T-helper 2 cell treated with Interferon-gamma antibody and Interleukin-4, amounts not matched to agents 5 μg/mL and 100 μg/mL, for 36 hours (primary cell): ENCODE measurements at places on chromosomes 3 and 15.

DNA sequence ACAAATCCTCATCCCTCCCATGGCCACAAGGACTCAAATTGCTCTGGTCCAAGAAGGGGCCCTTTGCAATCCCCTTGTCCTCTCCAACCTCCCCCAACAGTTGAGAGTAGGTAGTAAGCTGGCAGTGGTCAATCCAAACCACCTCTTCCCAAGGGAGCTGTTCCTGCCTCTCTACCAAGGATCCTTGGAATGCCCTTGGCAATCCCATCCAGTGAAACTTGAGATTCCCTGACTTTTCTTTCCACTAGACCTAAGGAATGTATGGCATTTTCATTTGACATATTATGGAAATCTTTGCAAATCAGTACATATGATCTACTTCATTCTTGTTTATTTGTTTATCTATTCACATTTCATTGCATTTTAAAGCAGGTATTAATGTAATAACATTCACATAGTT lies 4.8 kb upstream of the RBP2 start:
- DNase-seq, result no peak

DNA sequence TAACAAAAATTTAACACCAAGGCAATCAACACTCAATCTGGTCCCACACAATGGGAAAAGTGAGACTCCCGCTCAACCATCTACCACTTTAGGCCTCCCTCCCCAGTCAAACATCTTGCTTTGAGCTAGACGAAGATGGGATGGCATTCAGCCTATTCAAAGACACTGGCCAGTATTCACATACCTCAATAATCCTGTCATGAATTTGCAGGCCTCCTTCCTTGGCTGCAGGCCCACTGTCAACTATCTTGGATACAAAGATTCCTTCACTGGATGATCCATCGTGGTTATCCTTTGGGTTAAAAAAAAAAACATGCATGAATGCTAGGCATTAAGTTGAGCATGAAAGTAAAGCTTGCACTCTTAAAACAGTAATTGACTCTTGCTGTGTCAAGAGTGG lies 22.6 kb downstream of the PDZRN3 start:
- DNase-seq, result no peak

DNA sequence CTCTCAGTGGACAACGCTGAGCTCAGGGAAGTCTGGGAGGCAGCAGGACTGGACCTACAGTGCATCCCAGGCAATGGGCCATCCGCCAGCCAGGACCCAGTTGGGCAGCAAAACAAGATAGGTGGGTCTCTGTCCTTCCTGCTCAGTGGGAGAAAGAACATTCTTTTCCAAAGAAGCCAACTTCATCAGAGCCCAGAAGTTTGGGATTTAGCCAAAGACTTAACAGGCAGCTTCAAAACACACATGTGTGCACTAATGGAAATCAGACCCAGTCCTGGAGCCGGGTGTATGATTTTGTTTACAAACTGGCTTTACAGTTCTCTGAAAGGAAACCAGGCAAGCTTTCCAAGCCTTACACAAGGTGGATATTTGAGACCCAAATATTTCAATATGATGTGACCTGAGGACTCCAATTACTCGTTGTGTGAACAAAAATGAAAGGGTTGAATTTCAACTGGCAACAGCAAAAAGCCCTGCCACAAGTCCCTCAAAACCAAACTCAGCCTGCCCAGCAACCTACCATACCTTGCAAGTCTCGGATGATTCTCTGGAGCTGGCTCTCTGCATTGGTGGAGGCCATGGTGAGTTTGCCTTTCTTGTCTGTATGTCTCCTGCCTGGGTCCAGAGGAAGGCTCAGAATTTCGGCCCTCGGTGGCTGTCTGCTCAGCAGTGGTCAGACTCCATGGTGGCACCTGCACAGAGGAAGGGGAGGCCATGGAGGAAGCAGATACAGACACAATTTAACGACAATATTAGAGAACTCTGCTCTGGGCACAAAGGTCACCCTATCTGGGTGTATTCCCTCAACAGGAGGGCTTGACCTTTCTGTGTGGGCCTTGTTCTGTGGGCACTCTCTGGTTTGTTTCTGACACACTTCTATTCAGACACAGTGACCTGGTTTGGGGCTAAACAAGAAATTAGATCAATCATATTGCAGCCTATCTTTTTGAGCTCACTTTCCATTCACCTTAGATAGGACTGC lies 11.0 kb downstream of the FYCO1 start:
- no peak for DNase-seq

- DNase-seq, result no peak
Measured at GRCh38 chr3:21620511-21621155, 130.4 kb downstream of the ZNF385D start.

DNA sequence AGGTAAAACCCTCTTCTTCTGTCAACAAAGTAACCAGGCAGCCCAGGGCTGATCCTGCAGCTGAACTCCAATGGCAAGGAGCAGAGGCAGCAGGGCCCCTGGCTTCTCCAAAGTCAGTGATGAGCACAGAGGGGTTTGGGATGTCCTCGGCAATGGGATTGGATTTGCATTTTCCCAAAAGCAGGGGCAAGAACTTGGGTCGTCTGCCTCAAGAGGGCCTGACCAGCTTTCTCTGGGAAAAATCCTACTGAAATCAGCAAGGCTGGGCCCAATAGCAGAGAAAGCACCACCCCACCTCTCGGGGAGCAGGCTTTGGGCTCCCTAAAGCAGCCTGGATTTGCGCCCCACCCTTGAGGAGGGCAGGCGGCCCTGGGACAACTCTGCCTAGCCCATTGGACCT lies 210.0 kb upstream of the IGF1R start:
- no peak for DNase-seq

GRCh38 chr3:12655701-12656100 lies 8.2 kb downstream of the RAF1 start:
- no peak for DNase-seq

GRCh38 chr15:76108021-76108723 lies 48.4 kb downstream of the TMEM266 start:
- no peak for DNase-seq

- peak; percentile 69 for DNase-seq
Measured at GRCh38 chr15:68817304-68818065, 3.2 kb downstream of the ANP32A start.

GRCh38 chr3:187788984-187789857 lies 44.0 kb upstream of the BCL6 start:
- DNase-seq, result no peak

DNA sequence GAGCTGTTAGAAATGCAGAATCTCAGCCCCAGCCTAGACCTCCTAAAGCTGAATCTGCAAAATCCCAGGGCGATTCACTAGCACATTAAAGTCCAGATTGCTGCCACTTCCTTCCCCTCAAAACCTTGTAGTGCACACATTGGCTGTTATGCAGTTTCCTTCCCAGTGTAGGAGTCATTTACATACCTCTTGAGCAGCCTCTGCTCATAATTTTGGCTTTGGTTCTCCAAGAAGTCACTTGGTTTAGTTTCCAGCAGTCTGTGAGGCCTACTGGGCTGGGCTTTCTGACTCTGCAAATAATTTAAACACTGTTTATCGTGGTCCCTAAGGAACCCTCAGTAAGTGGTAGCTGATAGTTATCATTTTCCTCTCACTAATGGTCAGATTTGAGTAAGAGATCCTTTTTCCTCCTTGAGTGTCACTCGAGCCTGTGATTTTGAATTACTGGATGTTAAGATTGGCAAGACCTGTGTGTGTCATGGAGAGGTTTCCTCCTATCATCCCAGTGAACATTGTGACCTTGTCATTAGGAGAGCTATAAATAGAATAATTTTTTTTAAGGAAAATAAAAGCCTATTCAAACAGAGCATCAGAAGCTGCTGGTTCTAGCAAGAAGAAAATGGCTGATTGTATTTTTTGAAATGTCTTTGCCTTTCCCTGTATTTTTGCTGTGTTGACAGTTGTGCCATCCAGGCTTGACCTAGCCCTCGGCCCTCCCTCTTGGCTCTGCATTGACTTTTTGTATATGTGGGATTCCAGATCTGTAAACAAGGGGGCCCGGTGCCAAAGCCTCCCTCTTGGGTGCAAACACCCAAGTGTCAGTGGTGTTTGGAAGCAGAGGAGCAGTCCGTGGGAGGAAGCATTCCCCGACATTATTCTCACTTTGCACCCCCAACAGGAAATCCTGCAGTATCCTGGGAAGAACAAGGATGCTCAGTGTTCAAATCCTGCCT lies 134.8 kb upstream of the ANKRD28 start:
- DNase-seq, result no peak

DNA sequence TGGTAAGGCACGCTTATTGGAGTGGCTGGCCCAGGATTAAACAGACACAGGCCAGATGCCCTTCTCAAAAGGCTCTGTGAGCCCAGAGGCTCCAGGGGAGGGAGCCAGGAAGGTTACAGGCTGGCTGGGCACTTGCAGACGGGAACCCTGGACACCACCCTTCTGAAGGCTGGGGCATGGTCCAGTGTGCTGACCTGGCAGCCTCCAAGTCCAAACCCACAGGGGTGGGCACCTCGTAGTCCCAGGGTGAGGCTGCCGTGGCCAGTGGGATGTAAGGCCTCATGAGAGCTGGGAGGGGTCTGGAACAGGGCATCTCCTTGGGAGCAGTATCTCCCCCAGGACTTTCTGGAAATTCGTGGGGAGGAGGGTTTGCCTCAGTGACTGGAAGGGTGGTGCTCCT lies 19.6 kb downstream of the EFCC1 start:
- no peak for DNase-seq

GRCh38 chr3:171309906-171310359 lies 150.3 kb downstream of the TNIK start:
- DNase-seq, result no peak

- no peak for DNase-seq
Measured at GRCh38 chr3:161409069-161409468, 37.8 kb upstream of the SPTSSB start.

GRCh38 chr3:128587391-128587790 lies 63.2 kb downstream of the RPN1 start:
- DNase-seq, result no peak

DNA sequence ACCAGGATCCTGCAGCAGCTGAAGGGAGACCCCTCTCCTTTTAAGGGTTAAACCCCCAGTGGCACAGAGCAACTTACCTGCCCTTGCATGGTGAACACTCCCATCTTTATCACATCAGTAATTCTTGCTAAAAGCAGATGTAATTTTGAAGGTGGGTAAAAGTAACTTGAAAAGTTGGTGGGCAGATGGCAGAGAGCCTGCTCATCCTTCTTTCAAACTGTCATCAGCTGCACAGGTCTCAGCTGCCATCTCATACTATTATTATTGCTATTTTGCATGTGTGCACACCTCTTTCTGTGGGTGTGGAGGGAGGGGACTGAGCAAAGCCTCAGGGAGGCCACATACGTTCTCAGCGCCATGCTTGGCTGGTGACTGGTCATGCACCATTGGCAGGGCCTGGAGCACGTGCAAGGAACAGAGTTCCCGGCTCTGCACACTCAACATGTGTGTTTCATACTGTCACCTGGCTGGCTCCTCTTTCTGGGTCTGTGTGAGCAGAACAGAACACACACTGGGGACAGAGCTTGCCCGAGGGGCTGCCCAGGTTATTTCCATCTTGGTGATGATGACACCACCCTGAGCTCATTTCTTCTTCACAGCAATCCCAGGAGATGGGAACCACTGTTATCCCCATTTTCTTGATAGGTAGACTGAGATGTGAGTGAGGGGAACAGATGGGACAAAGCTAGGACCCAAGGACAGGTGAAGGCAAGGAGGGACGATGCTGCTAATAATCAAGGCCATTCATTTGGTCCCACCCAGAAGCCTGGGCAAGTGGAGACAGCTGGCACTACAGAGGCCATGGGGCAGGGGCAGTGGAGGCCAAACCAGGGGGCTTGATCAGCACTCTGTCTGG lies 95.8 kb upstream of the KLF13 start:
- DNase-seq, result no peak

DNA sequence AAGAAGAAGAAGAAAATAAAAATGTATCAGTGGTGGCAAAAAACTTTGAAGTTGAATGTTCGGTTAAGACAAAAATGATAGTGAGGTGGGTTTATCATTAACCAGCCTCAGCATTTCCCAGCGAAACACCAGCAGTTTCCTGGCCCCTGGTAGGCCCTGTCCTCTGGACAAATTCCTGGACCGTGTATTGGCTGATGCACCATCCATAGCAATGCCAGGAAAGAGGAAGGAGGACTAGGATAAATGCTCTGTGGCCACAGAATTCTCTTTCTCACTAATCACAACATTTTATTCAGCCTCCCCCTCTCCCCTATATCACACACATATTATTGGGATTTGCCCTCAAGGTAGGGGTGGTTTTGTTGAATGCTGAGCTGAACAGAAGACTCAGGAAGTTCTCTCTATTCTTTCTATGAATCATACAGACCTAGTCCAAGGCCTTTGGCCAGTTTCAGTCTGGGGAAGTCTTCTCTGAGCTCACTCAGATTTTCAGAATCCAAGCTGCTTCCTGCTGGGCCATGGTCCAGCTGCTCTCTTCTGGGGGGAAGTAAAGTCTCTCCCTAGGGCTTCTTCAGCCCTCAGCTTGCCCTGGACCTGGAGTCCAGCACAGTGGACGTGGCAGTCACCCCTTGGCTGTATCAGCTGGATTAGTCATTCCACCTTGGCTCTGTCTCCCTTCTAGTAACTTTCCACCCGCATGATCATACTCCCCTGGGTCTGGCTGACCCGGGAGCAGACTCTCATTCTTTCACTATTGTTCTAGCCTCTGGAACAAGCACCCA lies 27.6 kb downstream of the SLC28A1 start:
- no peak for DNase-seq

GRCh38 chr3:102484363-102484762 lies 49.5 kb downstream of the ZPLD1 start:
- no peak for DNase-seq

GRCh38 chr3:42846685-42847522 lies 28.8 kb downstream of the CYP8B1 start:
- DNase-seq, result no peak

DNA sequence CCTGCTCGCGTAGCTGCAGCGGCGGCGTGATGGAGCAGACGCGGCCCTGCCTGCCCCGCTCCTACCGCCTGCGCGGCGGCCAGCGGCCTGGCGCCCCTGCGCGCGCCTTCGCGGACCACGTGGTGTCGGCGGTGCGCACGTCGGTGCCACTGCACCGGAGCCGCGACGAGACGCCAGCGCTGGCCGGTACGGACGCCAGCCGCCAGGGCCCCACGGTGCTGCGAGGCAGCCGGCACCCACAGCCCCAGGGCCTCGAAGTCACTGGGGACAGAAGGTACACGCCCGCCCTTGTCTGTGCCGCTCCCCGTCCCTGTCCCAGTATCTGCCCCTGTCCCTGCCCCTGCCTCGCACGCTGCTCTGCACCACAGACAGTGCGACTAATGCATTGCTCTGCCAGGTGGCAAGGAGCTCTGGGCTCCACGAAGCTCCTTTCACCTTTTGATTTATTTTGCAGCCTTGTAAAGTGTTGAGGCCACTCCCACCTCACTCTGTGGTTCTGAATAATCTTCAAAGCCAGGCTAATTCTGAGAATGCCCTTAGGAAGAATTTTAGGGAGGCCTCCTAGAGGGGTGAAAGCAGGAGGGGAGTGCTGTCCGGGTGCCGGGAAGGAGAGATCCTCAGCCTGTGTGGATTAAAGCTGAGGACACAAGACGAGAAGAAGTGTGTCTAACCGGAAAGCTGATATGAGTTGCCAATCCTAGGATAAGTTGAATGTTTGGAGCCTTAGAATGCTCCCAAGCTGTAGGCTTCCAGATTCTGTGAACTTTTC lies 100.0 kb downstream of the THSD4 start:
- no peak for DNase-seq

DNA sequence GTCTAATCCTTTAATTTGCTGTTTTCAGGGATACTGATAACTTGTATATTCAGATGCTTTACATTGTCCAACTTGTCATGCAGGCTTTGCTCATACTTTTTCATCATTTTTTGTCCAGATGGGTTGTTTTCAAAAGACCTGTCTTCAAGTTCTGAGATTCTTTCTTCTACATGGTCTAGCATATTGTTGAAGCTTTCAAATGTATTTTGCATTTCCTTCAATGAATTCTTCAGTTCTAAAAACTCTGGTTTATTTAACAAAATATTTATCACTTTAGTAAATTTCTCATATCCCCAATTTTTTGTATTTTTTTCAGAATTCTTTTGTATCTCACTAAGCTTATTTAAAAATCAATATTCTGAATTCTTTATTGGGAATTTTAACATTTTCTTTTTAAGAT lies 388.3 kb upstream of the IL12A start:
- DNase-seq, result no peak
